ENCODE measurements at places on chromosomes 6 and 20.

DNA sequence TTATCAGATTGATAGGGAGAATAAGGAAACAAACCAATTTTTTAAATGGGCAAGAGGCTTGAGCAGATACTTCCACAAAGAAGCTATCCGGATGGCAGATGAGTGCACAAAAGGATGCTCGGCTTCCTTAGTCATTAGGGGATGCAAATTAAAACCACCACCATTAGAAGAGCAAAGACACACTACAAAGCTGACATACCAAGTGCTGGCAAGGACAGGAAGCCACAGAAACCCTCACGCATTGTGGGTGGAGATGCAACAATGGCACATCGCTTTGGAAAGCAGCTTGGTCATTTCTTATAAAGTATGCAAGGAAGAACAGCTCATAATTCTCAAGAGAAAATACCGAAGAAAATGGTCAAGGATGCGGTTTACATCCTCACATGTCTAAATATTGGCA lies 19.8 kb downstream of the BFSP1 start:
- peaks cover 12% of the 10 kb centered on the region for H3K4me1 ChIP-seq
- no peak overlapping the region for H3K27ac ChIP-seq
- H3K4me3 ChIP-seq: no peak overlapping the region
- peaks cover 3% of the 10 kb centered on the region for H3K27me3 ChIP-seq

- H3K27ac ChIP-seq: peak overlapping the region; percentile 82
- H3K36me3 ChIP-seq: peaks cover 3% of the 10 kb centered on the region
- no peaks in the 10 kb centered on the region for H3K27me3 ChIP-seq
- no peak overlapping the region for H3K4me3 ChIP-seq
- DNase-seq: peak; percentile 10
Observed at GRCh38 chr6:156154896-156155295, 622.3 kb upstream of the ARID1B start.

DNA sequence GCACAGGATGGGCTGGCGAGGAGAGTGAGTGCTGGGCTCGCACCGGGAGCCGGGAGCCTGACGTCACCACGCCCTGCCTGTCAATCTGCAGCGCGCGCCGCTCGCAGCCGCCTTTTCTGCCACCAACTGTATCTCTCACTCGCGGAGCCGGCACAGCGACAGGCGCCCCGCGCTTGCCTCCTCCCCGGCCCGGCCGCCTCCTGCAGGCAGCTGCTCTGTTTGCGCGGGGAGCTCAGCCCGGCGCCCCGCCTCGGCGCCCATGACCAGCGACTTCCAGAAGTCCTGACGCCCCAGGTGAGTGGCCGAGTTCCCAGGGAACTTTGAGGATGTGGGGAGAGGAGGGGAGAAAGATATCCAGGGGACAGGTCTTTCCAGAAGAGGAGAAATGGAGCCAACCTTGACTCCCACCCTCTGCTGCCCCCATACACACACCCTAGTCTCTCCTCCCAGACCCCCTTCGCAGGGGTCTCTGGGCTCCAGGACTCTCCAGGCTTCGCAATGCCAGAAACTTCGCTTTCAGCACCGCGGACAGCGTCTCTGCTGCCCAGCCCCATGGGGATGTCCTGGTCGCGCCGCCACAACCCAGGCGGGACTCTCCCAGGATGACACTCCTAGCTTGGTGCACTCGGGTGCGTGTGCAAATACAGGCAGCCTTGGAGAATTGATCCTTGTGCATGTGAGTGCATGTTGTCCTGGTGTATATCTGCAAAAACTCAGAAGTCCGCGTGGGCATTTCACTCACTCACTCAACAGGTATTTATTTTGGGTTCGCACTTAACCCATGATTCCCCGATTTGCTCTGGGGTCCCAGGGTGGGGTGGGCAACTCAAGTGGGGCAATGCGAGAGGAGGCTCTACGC lies at the start of gene GPR6:
Gene GPR6 (plus strand): TSS at position 138 of the 859 bp plus-strand sequence. CDS start 802 bp downstream, outside the sequence.
- H3K36me3 ChIP-seq: peaks cover 3% of the 10 kb centered on the region
- H3K4me3 ChIP-seq: no peak within 1 kb of the TSS
- H3K27me3 ChIP-seq: peaks cover 72% of the 10 kb centered on the region
- peak; percentile 57 for DNase-seq

- no peak for DNase-seq
- no peaks in the 10 kb centered on the region for H3K27me3 ChIP-seq
- H3K4me1 ChIP-seq: peaks cover 44% of the 10 kb centered on the region
- peak overlapping the region; percentile 49 for H3K27ac ChIP-seq
Observed at GRCh38 chr20:49669601-49670189, 44.0 kb downstream of the B4GALT5 start.

Measured in activated naive CD8-positive, alpha-beta T cell treated with anti-CD3 and anti-CD28 coated beads for 36 hours (primary cell).